H1 (cell line): ENCODE measurements at places on chromosomes 5 and 9. TPM values are rescaled to one million over a fixed set of nuclear protein-coding genes. Genes with fewer than 3 reads are reported as not detected.
A peak's percentile ranks its signal among the peaks of the same experiment; 100 is the strongest.

- no peak for DNase-seq
Measured at GRCh38 chr5:92884469-92884868, 696.5 kb downstream of the NR2F1-AS1 start.

GRCh38 chr9:80649001-80649420 lies 1040.3 kb downstream of the TLE1 start:
- no peak for DNase-seq

GRCh38 chr5:135085133-135085935 lies 51.3 kb upstream of the PITX1 start:
- no peak for DNase-seq

DNA sequence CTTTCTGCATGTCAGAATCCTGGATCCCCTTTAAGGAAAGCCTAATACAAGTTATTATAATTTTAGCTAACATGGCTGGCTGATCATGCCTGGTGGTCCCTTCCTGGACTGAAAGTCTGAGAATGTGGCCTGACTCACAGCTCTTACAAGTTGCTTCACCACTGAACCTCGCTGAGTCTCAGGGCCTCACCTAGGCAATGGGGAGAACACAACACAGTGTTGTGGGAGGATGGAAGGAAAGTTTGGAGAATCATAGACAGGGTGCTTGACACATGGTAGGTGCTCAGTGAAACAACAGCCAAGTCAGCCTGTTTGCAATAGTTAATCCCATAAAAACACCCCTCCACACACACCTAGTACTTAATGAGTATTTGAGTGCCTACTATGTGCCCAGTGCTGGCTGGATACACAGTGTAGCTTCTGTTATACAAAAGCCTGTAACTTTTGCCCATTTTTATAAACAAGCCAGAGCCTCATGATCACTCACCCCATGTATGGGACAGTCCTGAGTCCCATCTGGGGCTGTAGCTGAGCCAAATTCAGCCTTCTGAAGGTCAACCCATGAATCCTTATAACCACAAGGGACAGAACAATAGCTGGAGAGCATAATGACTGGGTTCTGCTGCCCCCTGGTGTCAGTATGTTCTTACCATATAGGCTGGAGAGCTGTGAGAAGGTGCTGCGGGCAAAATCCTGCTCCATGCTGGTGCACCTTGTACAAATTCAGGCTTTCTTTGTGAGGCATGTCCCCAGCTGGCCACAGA lies 3.9 kb downstream of the ACSL6 start:
- DNase-seq, result peak; percentile 89

DNA sequence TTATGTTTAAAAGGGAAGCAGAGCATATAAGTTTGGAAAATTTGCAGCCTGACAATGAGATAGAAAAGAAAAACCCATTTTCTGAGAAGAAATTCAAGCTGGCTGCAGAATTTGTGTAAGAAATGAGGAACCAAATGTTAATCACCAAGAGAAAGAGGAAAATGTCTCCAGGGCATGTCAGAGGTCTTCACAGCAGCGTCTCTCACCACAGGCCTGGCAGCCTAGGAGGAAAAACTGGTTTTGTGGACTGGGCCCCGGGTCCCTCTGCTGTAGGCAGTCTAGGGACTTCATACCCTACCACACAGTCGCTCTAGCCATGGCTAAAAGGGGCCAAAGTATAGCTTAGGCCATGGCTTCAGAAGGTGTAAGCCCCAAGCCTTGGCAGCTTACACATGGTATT lies 32.1 kb upstream of the HSD17B4 start:
- no peak for DNase-seq

- no peak for DNase-seq
Measured at GRCh38 chr5:58842852-58843251, 260.0 kb downstream of the RAB3C start.

DNA sequence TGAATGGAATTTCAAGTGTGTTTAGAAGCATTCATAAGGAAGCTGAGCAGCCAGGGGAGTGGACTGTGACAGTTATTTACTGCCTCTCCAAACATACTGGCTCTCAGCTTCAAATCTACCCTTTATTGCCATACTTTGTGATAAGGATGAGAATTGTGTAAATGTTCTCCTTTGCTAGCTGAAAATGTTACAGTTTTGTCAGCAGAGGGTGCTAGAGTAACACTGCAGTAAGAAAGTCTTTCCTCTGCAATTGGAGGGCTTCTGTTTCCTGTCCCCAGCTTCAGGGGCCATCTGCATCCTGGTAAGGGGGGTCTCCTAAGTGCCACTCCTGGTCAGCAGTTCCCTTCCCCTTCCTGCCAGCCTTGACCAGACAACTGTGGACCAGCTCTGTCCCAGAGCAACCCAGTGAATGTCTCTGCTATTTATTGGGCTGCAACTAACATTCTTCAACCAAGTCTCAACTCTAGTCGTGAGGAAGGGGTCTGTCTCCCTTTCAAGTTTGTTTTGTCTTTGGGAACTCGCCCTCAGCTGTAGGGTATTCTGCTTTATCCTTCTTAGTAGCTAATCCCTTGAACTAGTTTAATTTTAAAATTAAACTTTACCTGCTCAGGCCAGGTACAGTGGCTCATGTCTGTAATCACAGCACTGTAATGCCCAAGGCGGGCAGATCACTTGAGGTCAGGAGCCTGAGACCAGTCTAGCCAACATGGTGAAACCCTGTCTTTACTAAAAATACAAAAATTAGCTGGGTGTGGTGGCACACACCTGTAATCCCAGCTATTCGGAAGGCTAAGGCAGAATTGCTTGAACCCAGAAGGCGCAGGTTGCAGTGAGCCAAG lies 45.3 kb downstream of the RAPGEF6 start:
- DNase-seq, result peak; percentile 56

DNA sequence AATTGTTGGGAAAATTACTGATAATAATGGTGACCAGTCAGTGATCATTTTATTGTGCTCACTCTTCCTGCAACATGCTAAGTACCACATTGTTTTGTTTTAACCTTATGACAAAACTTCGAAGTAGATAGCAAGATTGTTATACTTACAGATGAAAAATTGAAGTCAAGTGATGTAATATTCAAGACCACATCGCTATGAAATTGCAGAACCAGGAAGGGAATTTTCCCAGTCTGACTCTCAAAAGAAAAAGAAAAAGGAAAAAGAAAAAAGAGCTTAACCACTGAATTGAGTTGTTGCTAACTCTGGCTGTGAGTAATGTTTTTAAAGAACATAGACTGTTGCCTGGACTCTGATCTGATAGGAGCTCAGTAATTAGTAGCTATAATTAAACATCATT lies 170.6 kb upstream of the HAPLN1 start:
- no peak for DNase-seq

- no peak for DNase-seq
Measured at GRCh38 chr5:174721530-174722432, 2.6 kb upstream of the MSX2 start.

DNA sequence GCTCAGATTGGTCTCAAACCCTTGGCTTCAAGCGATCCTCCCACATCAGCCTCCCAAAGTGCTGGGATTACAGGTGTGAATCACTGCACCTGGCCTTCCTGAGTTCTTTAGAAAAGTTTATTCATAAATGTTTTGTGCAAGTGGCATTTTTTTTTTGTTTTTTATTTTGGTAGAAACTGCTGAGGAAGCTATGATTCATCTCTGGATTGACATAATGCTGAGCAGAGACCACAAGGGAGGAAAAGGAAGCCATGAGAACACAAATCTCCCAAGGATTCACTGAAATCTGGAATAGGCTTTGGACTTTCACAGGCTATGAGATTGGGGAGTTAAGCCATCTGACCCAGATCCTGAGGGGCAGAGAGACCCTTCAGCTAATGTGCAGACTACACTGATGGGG lies 3.4 kb upstream of the SLC46A2 start:
- no peak for DNase-seq

Gene CCDC152
- 9.5 and 10.2 TPM in 2 replicates for total RNA-seq

Gene OR1J2
- not detected in 2 replicates for total RNA-seq

Gene NR5A1
- 0.42 and 0.58 TPM in 2 replicates for total RNA-seq
